ENCODE measurements at places on chromosomes 5 and 9.

- DNase-seq, result no peak
These were observed 758 bp upstream of the PDCD1LG2 start for GRCh38 chr9:5509573-5509972.

GRCh38 chr5:147685993-147686392 lies 96.5 kb downstream of the JAKMIP2 start:
- no peak for DNase-seq

- no peak for DNase-seq
These were observed 2.0 kb upstream of the NSD1 start for GRCh38 chr5:177131352-177132135.

DNA sequence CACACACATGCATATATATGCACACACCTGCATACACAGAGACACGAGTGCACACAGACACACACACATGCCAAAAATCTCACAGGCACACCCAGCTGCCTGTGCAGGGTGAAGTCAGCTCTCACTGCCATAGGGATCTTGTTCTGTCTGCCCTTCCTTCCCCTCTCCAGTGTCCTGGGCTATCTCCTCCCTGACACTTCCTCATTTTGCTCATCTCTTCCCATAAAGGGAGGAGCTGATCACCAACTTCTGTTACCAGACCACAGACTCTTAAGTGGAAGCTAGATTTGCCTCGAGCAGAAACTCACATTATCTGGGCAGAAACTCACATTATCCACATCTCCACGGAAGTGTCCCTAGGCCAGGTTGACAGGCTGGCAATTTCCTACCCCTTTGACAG lies 28.7 kb downstream of the LCP2 start:
- no peak for DNase-seq

DNA sequence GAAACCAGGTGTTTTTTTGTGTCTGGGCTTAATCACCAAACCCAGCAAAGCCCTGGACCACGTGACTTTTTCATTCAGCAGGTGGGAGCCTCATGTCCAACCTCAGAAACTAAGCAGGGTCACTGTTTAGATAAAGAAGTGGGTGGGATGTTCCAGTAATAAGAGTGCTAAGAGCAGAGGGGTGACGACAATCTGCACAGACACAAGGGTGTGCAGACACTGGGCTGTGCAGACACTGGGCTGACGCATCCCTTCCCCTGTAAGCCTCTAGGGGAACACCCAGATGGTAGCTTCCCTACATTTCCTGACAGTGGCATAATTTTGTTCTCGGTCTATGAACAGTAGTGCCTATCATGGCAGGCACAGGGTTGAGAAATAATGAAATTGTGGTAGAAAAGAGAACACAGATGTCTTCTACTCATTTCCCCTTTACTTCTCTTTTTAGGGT lies 85.1 kb downstream of the SAXO1 start:
- DNase-seq, result no peak

DNA sequence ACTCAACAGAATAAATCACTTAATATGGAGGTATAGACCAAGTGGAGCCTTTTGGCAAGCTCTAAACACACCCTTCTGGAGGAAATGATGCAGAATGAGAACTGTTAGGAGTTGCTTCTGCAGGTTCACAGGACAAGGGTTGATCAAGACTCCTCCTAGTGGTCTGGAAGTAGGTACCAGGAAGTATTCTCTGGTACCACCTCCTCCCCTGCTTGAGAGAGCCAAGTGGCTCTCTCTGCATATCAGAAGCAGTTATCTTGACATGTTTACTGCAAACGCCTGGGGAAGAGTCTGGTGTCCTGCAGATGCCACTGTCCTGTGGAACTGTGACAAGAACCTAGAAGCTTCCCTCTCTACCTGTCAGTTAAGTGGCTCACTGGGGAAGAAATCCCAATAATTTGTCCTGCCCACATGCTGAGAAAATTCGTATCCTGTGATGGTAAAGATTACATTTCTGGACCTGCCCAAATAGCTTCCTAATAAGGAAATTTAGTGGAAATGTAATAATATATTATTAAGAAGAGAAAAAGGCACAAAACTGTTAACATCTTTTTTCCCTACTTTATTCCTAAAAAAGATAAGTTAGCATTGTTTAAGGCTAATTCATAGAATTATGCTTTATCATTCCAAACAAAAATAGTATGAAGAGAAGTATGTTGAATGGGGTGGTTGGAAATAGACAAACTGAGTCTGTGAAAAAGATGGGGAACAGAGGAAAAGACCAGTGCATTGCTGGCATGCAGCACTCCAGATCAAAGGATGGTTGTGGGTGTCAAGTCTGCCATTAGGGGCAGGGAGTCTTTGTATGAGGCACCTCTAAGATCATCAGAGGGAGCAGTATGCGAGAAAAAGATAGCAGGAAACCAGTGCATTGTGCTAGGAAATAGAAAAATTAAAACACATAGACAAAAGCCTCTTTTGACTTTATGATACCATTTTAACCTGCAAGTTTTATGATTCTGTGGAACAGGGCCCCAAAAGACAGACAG lies 118.8 kb downstream of the CDC42SE2 start:
- DNase-seq, result no peak

DNA sequence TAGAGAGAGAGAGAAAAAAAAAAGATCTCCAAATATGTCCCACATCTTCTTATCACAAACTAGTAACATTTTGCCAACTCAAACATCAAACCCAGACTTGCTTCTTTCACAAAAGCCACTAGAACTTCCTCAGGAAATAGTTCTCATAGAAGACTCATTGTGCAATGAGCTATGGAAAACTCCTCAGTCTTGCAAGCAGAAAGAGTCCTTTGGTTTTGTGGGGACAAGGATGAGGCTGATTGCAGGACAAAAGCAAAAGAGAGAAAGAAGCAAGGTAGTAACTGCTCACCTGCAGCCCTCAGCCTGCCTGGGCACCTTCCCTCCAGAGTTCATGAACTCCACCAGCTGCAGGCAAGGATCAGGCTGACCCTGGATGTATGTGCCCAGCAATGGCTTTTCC lies 399.0 kb downstream of the IRX1 start:
- no peak for DNase-seq

DNA sequence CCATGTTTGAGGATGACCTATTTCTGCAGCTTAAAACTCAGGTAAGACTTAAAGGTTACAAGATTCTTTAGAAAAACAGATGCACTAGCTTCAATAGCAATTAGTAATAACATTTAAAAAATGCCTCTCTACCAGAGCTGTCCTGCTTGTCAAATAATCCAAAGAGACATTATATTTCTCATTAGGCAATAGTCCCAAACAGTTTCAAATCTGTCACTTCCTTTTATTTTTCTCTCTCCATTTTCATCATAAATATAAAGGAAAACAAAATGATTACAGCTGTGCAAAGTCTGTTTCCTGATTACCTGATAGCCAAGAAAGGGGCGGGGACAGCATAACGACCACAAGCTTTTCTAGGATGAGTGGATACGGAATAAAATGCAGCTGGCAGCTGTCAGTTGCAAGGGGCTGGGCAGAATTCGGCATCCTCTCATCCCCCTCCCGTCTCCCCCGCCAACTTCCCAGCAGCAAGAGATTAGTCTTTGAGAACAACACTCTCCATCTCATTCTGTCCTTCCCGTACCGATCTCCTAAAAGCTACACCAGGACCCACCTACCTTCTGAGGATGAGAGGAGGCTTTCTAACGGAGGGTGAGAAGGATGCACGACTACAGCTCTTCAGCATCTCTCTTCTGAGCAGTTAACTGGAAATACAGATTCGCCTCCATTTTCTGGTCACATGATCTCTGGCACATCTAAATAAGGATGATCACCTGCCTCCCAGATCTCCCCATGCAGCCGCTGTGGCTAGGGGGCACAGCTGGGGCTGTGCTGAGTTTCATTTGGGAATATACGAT lies 72.5 kb upstream of the PCA3 start:
- no peak for DNase-seq

DNA sequence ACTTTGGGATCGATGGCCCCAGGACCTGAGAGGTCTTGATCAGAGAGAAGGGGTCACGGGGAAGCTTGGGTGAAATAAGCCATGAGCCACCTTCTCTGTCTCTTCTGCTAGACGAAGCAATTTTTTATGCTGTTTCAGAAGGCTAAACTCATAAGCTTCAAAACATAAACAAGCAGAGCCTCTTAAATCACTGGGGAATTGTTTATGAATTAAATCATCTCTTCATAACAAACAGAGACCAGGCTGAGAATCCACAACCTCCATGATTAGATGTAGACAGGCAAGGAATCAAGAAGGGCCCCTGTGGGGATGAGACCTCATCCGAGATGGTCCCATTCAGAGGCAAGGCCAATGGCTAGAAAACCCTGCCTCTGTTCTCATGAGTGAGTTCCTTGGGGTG lies 21.7 kb upstream of the TCOF1 start:
- DNase-seq, result no peak

GRCh38 chr9:69976152-69976551 lies 67.5 kb upstream of the MAMDC2 start:
- no peak for DNase-seq

GRCh38 chr9:14958989-14959388 lies 48.8 kb upstream of the FREM1 start:
- no peak for DNase-seq

DNA sequence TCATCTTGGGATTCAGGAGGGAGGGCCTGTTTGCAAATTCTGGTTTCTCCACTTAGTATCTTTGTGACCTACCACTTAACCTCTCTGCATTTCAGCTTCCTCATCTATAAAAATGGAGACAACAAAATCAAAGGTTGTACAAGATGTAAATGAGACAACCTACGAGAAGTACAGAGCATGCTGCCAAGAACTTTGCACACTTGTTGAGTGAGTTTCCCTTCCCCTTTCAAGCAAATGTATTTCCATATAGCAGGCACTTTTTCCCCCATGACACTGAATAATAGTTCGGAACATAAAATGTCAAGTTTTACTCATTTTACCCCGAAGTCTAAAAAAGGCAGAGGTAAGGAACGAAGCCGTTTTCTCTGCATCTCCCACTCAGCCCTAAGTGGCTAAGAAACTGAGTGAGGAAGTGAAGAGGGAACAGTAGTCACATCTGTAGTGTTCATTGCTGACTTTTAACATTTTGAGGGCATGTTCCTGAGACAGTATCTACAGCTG lies 159.0 kb downstream of the TLE1 start:
- DNase-seq, result no peak

DNA sequence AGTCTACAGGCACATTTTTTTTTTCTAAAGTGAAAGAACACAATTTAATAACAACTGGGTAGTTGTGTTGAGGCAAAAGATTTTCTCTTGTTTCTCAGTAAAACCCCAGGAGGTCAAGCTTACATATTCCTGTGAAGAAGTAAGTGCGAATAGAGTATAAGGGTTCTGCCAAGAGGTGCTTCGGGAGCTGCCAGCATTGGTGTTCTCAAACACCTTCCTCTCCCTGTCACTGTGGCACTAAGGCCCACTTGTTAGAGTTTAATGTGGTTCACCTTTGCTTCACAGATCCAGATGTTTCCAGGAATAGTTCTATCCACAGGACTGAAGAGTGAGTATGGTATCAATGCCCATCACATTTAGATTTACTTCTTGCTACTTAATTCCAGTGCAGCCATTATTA lies 91.7 kb upstream of the C6 start:
- no peak for DNase-seq

GRCh38 chr9:98235126-98235525 lies 20.3 kb downstream of the TBC1D2 start:
- no peak for DNase-seq

DNA sequence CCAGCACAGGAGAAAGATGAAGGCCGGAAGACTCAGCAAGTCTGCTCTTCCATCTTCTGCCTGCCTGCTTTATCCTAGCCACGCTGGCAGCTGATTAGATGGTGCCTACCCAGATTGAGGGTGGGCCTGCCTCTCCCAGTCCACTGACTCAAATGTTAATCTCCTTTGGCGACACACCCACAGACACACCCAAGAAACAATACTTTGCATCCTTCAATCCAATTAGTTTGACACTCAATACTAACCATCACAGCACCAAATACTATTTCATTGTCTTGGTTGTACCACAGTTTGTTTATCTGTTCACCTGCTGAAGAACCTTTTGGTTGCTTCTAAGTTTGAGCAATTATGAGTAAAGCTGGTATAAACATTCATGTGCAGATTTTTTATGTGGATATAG lies 23.7 kb downstream of the SMIM32 start:
- no peak for DNase-seq

DNA sequence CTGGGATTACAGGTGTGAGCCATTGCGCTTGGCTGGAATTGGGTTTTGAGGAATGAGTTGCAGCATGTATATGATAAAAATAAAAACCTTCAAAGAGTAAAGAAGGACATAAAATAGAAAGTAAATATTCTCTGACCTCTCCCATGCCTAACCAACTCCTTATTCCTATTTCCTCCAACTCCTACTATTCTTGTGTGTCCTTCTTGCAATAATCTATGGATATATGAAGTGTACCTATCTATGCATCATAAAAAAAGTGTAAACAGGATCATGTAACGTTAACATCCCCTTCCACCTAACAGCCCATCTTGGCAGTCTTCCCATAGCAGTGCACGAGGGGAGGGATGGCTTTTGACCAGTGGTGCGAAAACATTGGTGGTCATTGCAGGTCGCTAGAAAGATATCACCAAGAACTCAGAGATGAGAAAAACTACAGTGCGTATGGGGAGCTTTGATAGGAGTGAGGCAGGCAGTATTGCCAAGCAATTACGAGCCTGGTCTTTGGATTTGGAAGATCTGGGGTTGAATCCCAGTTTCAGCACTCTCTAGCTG lies 69.9 kb downstream of the PPARGC1B start:
- DNase-seq, result no peak

DNA sequence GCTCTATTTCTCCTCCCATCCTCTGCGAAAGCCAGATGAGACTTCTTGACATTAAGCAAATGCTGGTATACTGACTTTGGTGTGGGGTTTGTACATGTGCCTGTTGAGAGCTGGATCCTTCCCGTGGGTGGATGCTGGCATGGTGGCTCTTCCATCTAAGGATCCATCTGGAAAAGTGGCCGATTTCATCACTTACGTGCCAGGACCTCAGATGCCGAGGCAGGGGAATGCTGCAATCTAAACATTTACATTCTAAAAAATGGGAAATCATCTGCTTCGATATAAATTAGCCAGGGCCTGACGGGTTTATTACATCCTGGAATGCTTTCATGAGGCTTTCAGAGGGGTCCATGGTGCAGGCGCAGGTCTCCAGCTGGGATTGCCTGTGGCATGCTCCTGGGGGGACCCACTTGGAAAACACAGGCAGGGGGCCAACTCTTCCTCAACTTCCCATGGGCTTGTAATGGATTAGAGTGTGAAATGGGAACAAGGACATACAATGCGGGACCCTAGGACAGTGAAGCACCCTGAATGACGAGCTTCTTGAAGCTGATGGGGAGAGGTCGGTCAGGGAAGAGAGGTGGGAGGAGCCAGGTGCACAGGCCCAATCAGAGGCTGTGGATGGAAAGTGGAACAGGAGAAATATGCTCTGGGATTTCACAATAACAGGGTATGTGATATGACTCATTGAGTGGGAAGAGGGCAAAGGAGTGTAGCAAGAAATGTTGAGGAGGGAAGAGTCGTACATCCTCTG lies 105.5 kb upstream of the PITX1 start:
- peak; percentile 22 for DNase-seq

GRCh38 chr5:18252559-18252958 lies 618.3 kb downstream of the TAF11L14 start:
- no peak for DNase-seq
